Stimulated activated CD4-positive, alpha-beta T cell treated with anti-CD3 and anti-CD28 coated beads, Interleukin-2, amount 100 ng/mL, for 4 hours (primary cell): ENCODE measurements at places on chromosomes 7 and 10.

GRCh38 chr10:118873091-118873737 lies 118.4 kb upstream of the CACUL1 start:
- DNase-seq, result no peak

DNA sequence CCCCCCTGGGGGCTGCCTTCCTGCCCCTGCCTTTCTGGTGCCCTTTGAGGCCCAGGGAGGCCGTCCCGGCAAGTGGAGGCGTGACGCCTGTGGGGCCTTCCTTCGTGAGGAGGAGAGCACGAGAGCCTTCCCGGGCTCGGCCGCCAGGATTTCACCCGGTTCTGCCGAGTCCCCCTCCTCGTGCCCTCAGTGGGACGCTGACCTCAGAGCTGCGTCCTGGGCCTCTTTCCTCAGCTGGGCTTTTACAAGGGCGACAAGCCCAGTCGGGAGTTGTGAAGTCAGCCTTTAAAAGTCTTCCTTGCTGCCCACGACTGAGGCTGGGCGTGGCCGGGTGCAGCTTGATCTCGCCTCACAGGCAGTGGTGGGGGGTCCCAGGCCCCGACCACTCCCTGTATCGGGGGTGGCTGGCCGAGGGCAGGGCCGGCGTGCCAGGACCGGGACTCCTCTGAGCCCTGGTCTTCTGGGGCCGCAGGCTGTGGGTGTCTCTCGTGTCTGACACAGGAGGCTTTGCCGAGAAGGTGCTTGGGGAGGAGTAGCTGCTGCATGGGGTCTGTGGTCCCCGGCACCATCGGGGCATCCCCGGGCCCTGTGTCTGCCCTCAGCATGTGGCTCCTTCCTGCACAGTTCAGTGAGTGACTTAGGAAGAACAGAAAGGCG lies 41.8 kb downstream of the FAM20C start:
- DNase-seq, result no peak

GRCh38 chr7:157664871-157665633 lies 328.2 kb downstream of the DNAJB6 start:
- no peak for DNase-seq

DNA sequence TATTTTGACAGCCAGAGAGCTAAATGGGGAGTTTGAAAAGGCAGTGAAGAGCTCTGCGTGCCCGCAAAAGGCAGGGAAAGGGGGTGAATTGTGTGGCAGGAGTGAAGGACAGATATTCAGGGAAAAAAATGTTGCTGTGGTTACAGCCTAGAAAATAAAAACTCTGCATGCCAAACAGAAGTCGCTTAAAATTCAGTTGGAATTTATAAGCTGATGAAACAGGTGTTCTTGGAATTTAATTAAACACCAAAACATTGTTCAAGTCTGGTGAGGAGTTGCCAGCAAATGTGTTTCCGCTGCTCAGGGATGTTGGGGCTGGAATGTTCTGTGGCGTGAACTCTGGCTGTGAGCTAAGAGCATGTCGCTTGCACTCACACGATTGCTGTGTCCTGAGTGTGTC lies 169.3 kb downstream of the ADRA2A start:
- no peak for DNase-seq

DNA sequence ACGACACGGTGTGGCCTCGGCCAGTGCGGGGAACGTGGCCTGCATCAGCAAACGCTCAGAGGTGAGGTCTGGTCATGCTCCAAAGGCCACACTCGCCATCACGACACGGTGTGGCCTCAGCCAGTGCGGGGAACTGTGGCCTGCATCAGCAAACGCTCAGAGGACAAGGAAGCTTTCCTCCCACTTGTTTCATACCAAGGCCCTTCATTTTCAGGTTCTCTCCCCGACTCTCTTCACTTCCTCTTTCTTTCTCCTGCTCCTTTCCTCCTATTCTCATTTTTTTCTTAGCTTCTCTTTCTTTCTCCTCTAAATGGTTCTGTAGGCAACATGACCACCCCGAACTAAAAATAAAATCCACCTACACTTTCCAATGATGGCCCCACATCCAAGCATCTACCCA lies 384.4 kb upstream of the SHH start:
- no peak for DNase-seq
